ENCODE measurements at places on chromosomes 2 and 18. TPM values are rescaled to one million over a fixed set of nuclear protein-coding genes. Genes with fewer than 3 reads are reported as not detected.

GRCh38 chr2:133063775-133064174 is 393.8 kb upstream of the LYPD1 start:
- H3K4me3 ChIP-seq = no peak overlapping the region
- no peak overlapping the region for H3K27ac ChIP-seq
- H3K4me1 ChIP-seq = no peaks in the 10 kb centered on the region

DNA sequence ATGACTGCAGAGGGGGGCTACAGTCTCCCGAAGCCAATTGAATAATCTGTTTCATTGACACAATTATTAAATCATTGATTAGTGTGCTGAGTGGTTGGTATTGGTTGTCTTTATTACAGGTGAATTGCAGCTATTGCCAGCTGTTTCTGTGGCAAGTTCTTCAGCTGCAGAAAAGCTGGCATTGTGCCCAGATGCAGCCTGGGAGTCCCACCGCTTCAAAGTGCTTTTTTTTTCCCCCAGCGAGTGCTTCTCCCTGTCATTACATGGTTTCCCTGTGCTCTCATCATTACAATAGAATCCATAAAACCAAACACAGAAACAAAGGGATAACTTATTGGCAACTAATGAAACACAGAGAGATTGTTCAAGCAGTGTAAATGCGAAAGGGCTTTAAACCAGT is 164.7 kb downstream of the GRB14 start:
- H3K4me1 ChIP-seq = no peaks in the 10 kb centered on the region
- no peak overlapping the region for H3K27ac ChIP-seq
- no peaks in the 10 kb centered on the region for H3K36me3 ChIP-seq
- no peak overlapping the region for H3K4me3 ChIP-seq
- no peak for DNase-seq
- peaks cover 17% of the 10 kb centered on the region for H3K27me3 ChIP-seq

DNA sequence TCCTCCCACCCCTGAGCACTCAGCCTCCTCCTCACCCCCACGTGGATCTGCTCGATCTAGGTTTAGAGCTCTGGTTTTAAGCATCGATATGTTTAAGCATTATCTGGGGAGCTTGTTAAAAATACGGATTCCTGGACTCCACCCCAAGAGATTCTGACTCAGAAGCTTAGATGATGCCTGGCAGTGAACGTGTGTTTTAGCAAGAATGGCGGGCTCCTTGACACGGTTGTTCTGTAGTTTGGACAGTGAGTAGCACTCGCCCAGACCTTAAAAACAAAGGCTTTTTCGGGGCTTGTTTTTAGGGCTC is 47.3 kb downstream of the LDLRAD4 start:
- no peak for DNase-seq
- peak overlapping the region; percentile 47 for H3K4me3 ChIP-seq
- no peaks in the 10 kb centered on the region for H3K27me3 ChIP-seq
- no peaks in the 10 kb centered on the region for H3K36me3 ChIP-seq
- peak overlapping the region; percentile 81 for H3K27ac ChIP-seq

GRCh38 chr2:201452058-201452921 is 750 bp downstream of the STRADB start:
- H3K36me3 ChIP-seq = peaks cover 7% of the 10 kb centered on the region
- H3K27ac ChIP-seq = peak overlapping the region; percentile 95
- peak overlapping the region; percentile 79 for H3K4me3 ChIP-seq
- peaks cover 66% of the 10 kb centered on the region for H3K4me1 ChIP-seq

- no peaks in the 10 kb centered on the region for H3K4me1 ChIP-seq
- no peaks in the 10 kb centered on the region for H3K36me3 ChIP-seq
- no peaks in the 10 kb centered on the region for H3K27me3 ChIP-seq
- H3K4me3 ChIP-seq = no peak overlapping the region
- no peak overlapping the region for H3K27ac ChIP-seq
These were observed 881.0 kb upstream of the CHAC2 start for GRCh38 chr2:52886556-52886955.

DNA sequence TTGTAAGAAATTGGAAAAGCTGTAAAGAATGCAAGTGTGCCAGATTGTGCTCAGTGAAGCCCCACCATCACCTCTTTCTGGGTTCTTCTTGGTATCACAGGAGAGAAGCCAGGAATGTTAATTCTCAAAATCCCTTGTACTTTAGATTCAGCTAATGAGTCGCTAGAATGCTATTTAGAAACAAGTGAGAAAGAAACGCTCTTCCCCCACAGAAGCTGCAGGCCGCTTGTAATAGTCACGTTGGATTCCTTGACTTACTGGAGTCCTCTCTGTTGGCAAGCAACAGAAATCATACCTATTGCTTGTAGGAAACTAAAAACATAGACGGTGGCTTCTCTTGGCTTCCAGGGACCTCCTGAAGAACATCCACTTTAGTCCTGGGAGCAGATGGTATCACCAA is 375.6 kb upstream of the LRATD1 start:
- H3K4me3 ChIP-seq = no peak overlapping the region
- no peak overlapping the region for H3K27ac ChIP-seq
- no peaks in the 10 kb centered on the region for H3K36me3 ChIP-seq
- DNase-seq = no peak

GRCh38 chr2:85325466-85325811 is 2.4 kb downstream of the TGOLN2 start:
- no peak overlapping the region for H3K27ac ChIP-seq
- H3K4me3 ChIP-seq = peak overlapping the region; percentile 81
- DNase-seq = no peak
- peaks cover 78% of the 10 kb centered on the region for H3K4me1 ChIP-seq
- no peaks in the 10 kb centered on the region for H3K27me3 ChIP-seq

DNA sequence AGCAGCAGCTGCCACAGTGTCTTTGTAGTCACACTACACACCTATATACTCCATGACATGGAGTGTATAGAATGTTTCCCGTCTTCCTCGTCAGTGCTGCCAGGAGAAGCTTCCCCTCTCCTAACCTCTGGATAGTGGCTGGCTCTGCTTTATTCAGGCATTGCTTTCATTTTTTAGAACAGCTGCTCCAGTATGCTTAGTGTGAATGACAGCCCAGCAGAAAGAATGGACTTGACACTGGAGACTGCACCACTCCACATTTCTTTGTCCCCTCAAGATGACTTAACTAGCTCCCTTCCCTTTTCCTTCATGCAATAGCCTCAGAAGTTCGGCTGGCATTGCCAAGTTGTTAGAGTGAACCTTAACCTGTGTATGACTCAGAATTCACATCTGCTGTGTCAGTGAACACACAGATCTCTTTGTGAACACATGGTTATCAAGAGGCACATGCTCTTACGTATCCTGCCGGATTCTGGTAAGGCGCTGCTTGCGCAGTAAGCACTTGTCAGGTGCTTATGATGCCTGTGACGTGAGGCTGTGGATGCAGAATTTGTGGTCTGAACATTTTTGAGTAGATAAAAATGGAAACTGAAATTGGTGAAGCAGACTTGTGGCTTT is 73.9 kb downstream of the NEDD4L start:
- no peak overlapping the region for H3K27ac ChIP-seq
- no peak overlapping the region for H3K4me3 ChIP-seq
- no peak for DNase-seq
- H3K4me1 ChIP-seq = no peaks in the 10 kb centered on the region
- H3K36me3 ChIP-seq = no peaks in the 10 kb centered on the region

The SERPINB12 gene
- total RNA-seq = not detected

GRCh38 chr18:13379930-13380690 is 161.6 kb downstream of the LDLRAD4 start:
- H3K4me1 ChIP-seq = peaks cover 84% of the 10 kb centered on the region
- no peak for DNase-seq
- peak overlapping the region; percentile 87 for H3K27ac ChIP-seq
- H3K27me3 ChIP-seq = no peaks in the 10 kb centered on the region
- no peak overlapping the region for H3K4me3 ChIP-seq

DNA sequence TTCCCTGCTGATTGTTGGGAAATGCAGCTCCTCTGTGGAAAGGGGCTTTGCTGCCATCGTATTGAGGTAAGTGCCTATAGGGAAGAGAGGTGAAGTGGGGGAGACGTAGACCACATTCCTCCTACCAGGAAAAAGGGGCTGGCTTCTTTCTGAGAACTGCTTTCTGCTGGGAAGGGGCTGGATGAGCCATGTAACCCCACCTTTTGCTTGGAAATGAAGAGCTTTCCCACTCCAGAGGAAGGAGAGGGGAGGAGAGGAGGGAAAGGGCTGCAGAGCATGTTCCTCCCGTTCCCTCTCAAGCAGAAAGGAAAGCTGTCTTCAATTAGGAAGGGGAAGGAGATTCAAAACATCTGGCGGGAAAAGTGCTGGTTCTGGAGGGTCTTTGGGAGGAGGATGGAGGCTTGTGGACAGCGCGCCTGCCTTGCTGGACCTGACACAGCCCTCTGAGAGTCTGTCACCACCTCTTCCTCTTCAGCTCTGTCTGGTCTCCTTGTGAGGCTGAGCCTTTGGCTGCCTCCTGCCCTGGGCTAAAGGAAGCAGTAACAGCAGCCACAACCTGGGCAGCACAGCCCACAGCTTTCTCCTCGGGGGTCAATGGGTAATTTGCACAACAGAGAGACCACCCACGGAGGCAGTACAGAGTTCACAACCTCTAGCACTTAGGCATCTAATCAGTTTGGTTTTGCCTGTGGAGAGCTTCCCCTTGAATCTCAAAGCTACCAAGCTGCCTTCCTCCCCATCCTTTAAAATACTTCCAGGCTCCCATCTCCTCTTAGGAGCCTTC is 410.0 kb upstream of the TNP1 start:
- peaks cover 44% of the 10 kb centered on the region for H3K4me1 ChIP-seq
- no peak overlapping the region for H3K27ac ChIP-seq
- DNase-seq = no peak
- no peaks in the 10 kb centered on the region for H3K27me3 ChIP-seq
- no peaks in the 10 kb centered on the region for H3K36me3 ChIP-seq

GRCh38 chr2:23588508-23589201 is 203.7 kb downstream of the KLHL29 start:
- no peaks in the 10 kb centered on the region for H3K27me3 ChIP-seq
- no peaks in the 10 kb centered on the region for H3K36me3 ChIP-seq
- no peak overlapping the region for H3K4me3 ChIP-seq
- H3K27ac ChIP-seq = peak overlapping the region; percentile 59
- H3K4me1 ChIP-seq = peaks cover 38% of the 10 kb centered on the region

DNA sequence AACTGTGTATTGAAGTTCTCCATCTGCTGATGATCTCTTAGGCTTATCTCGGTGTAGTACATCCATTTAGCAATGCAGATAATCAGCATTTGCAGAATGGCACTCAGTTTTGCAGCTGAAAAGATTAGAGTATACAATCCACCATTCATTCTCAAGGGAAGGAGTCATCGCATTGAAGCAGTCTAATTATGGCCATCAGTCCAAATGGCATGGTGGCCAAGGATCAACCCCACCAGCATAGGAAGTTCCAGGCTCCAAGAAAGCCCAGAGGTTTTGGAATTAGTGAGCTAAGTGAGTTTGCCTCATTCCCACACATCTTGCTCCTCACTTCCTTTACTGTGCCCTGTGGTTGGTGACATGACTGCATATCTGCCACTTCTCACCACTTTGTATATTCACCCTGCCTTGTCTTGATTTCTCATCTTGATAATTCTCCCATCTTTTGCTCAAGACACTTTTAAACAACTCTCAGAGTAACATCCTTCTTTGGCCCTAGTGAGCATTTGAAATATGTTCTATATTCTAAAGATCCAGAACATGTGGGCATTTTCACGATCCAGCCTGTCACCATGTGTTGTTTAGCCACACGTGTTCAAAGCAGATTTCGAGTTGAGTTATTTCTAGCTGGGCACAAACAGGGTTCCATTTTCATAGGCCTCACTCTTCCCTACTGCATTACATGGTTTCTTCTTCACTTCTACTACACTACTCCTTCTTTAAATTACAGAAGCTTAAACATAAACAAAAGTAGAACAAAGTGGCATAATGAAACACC is 1119.8 kb downstream of the TSN start:
- H3K27ac ChIP-seq = no peak overlapping the region
- H3K36me3 ChIP-seq = no peaks in the 10 kb centered on the region
- no peak for DNase-seq
- H3K4me1 ChIP-seq = no peaks in the 10 kb centered on the region
- no peak overlapping the region for H3K4me3 ChIP-seq

- H3K36me3 ChIP-seq = no peaks in the 10 kb centered on the region
- no peak overlapping the region for H3K4me3 ChIP-seq
- H3K4me1 ChIP-seq = no peaks in the 10 kb centered on the region
- no peak overlapping the region for H3K27ac ChIP-seq
- DNase-seq = no peak
- H3K27me3 ChIP-seq = no peaks in the 10 kb centered on the region
These were observed 32.6 kb downstream of the CD8B2 start for GRCh38 chr2:106519767-106520166.

The GTF2A1L gene
- total RNA-seq = not detected

DNA sequence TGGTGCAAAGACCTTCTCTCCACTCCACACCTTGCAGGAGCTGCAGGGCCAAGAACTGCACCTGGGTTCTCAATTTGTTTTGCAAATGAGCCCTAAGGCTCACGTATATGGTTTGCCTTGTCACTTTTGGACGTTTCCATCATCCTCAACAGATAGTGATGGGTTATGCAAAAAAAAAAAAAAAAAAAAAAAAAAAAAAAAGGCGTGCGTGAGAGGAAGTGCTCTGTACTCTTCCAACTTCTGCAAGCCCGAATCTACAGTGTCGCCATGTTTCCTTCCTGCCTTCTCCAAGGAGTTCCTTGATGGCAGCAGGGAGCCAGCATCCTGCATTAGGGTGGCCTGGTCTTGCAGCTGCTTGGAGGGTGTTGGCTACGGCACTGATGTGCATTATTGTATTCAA is 4.0 kb upstream of the INHBB start:
- peaks cover 96% of the 10 kb centered on the region for H3K27me3 ChIP-seq
- no peak overlapping the region for H3K4me3 ChIP-seq
- DNase-seq = no peak
- no peak overlapping the region for H3K27ac ChIP-seq
- peaks cover 33% of the 10 kb centered on the region for H3K4me1 ChIP-seq

DNA sequence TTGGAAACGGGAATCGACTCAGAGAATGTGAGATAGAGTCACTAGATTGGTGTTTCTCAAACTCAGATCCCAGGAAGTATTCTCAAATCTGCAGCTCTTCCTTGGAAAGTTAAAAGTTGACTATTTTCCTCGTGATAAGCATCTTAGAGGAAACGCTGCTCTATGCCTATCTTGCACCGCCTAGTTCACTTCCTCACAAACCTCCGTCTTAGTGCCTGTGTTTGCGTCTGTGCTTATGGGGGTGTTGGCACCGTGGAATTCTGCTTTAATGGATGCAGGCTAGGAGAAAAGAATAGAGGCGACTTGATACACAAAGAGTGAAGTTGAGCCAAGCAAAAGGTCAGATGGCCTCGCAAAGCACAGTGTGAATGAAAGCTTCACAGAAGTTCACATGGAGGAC is 255.3 kb upstream of the ID2 start:
- no peaks in the 10 kb centered on the region for H3K36me3 ChIP-seq
- H3K4me1 ChIP-seq = peaks cover 5% of the 10 kb centered on the region
- no peak overlapping the region for H3K4me3 ChIP-seq
- H3K27ac ChIP-seq = no peak overlapping the region

All from left ventricle myocardium inferior (tissue), 1 donor.